ENCODE measurements at places on chromosomes 3 and 15.

DNA sequence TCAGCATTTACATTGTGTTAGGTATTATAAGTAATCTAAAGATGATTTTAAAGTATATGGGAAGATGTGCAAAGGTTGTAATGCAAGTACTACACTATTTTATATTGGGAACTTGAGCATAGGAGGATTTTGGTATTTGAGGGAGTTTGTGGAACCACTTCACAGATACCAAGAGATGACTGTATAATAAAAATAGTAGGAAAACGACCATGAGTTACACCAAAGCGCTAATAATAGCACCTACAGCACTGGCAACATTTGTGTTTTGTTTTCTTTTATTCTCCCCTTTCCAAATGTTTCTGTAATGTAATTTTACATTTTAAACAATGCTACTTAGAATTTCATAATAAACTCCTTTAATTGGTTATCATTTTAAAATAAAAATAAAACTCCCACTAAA, 10.5 kb downstream of the CNBP start:
- no peak for DNase-seq

DNA sequence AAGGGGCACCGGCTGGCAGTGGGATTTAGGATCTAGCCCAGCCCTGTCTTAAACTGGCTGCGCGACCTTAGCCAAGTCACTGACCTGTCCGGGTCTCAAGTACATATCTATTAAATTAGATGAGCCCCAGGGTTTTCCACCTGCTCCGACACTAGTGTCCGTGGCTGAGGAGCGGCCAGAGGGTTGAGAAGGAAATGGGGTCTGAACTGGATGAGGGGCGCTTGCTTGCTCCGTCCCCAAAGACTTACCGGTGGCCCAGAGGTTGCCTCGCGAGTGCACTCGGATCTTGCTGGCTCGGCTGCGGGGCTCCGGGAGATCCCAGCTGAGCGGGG, 285 bp downstream of the NMB start:
- DNase-seq, result no peak

- DNase-seq, result no peak
Observed at GRCh38 chr15:70016511-70016994, 81.2 kb downstream of the TLE3 start.

DNA sequence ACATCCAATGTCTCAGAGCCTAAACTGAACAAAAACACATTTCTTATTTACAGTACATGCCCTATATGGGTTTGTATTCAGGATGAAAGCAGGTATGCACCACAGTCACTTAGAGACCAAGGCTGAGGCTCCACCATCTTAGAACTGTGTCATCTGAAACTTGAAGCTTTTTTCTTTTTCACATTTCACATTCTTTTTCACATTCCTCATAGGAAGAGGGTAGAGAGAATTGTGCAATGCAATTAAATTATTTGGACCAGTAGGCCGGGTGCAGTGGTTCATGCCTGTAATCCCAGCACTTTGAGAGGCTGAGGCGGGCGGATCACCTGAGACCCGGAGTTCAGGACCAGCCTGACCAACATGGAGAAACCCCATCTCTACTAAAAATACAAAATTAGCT, 591.0 kb downstream of the MECOM start:
- DNase-seq, result no peak

GRCh38 chr3:89300981-89301380, 193.6 kb downstream of the EPHA3 start:
- DNase-seq, result peak; percentile 56

- DNase-seq, result peak; percentile 52
Observed at GRCh38 chr3:171129827-171130226, 103.3 kb upstream of the SLC2A2 start.

GRCh38 chr15:77633134-77633912, 611 bp upstream of the LINGO1 start:
- DNase-seq, result peak; percentile 76

GRCh38 chr3:186003610-186004009, 65.8 kb upstream of the TRA2B start:
- no peak for DNase-seq

- peak; percentile 33 for DNase-seq
Observed at GRCh38 chr15:47184003-47184907, 533.0 kb upstream of the SEMA6D start.
